Fibroblast of the conjunctiva (primary cell): ENCODE measurements at places on chromosomes 2 and 18.

DNA sequence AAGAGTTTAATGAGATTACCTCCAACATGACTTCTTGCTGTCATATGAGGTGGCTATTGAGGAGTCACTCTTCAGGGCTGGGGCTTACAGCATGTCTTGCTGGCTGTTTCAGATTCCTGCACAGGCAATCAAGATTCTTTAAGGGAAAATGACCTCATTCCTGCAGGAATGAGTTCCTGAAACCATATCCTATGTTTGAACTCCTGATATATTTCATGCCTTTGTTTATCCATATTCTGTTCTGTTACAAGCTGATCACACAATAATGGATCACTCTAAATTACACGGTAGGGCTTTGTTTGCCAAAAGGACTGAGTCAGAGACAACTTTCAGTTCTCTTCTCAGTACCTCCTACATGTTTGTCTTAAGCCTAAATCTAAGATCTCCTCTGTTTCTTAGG, 879.8 kb upstream of the PIK3C3 start:
- DNase-seq = no peak

DNA sequence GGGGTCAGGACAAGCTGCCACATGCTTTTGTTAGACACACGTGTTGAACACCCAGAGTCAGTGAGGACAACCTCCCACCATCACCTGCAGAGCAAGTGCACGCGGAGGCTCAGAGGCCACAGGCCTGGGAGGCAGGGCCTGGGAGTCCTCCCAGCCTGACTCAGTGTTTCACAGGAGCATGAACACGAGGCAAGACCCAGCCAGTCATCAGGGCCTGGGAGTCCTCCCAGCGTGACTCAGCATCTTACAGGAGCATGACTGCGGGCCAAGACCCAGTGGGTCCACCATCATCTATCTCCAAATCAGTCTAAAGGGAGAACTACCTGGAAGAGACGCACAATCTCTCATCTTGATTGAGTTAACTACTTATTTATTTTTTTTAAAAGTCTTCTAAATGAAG, 112.6 kb upstream of the PXDN start:
- DNase-seq = no peak

DNA sequence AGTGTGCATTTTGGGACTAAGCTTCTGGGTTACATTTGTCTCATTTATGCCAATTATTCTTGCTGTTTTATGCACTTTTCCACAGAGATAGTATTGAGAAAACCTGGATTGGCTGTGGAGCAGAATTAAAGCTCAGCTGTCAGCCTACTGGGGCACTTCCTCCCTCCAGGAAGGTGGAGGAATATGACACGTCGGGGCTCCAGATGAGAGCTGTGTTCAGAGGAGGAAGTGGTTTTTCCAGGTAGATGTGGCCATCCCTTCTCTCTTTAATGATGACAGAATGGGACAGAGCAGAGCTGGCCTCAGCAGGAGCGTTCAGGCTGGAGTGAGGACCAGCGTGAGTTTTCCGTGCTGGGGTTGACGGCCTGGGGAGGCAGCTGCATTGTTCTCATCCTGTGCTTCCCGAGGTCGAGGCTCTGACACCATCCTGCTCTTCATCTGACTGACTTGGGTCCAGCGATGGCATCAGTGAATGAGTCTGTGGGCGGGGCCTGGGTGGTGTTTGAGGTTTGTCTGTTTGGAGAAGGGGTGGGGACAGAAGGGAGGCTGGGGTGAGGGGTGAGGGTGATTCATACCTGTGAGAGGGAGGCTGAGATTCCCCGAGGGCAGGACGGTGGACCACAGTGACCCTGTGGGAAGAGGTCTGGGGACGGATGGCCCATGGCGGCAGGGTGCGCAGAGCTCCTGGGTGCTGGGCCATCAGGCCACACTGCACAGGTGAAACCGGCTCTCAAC, 207.0 kb downstream of the LDLRAD4 start:
- no peak for DNase-seq

- peak; percentile 22 for DNase-seq
Observed at GRCh38 chr2:109213646-109214433, 84.8 kb downstream of the SH3RF3 start.

- no peak for DNase-seq
Observed at GRCh38 chr18:56468396-56468795, 170.0 kb downstream of the TXNL1 start.

GRCh38 chr2:130964931-130965330, 128.2 kb downstream of the ARHGEF4 start:
- DNase-seq = no peak

DNA sequence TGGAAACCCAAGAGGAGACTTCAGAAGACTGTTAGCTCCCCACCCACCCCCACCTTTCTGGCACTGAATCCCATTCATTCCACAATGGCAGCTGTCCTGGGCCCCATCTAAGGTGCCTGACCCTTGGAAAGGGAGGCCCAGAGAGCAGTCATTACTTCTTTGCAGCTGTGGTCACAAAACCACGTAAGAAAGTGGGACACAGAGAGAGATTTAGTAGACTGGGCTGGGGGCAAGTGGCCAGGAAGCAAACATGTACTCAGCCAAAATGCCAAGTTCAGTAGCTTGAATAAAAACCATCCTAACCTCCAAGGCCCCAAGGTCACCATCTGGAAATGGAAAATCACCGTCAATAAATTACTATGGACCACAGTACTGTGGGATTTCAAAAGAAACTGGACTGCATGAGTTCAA, 381.4 kb downstream of the TNS1 start:
- no peak for DNase-seq

DNA sequence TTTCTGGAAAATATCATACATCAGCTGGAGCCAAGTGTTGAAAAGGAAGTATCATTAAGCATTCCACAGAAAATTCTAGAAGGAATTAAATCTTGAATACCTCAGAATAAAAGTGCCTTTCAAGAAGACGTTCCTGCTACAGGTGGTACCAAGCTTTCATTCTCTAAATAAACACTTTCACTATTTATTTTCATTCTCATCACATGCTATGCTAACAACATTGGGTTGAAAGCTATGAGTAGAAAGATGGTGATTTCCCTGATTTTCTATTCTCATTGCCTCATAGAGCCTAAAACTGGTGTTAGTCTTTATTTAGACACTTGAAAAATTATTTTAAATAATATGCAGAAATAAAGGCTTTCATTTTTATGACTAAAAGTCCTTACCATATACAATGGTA, 324.7 kb downstream of the LRP1B start:
- no peak for DNase-seq

DNA sequence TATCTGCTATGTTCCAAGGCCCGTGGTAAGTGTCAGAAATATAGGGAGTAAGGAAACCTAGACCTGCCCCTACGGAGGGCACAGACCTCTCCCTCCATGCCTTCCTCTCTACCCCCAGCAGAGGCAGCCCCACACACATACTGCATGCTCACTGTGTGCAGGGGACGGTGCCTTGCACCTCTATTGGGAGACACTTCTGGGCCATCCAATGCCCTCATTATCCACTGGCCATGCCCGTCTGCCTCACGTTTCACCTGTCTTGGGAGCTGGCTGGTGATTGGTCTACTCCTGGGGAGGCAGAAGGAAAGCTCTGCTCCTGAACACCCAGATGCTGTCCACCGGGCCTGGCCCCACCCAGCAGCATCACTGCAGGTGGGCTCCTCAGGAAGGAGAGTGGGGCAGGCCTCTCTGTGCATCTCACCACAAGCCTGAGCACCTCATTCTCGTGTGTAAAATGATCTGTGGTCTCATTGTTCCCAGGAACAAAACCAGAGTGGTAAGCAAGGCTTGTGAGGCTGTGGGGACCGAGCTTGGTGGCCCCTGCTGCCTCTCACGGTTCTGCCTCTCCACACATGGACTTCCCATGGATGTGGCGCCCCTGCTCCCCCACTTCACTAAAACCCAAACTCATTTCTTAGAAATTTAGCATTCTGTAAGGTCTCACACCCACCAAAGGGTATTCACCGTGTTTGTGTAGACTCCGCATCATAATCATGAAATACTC, 312.5 kb upstream of the HS6ST1 start:
- no peak for DNase-seq

GRCh38 chr18:35693829-35694228, 112.3 kb downstream of the GALNT1 start:
- DNase-seq = no peak

DNA sequence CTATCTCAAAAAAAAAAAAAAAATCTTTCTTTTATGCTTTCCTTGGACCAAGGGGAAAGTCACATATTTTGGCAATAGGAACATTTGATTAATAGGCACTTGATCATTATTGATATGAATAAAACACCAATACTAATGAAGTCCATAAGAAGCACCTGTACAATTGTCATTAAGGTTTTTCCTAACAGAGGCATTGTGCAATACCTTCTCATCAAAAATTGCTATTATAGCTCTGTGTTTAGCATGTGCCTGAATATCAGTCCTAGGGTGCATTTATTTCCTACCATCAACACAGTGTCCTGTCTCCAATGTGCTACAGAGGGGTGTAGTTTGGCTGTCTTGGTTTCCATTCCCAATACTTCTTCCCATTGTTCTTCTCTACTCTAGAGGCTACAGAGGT, 483.8 kb upstream of the SPRED2 start:
- no peak for DNase-seq

GRCh38 chr2:75476761-75477160, 84.0 kb downstream of the EVA1A start:
- DNase-seq = no peak

- no peak for DNase-seq
Observed at GRCh38 chr18:48663931-48664847, 125.4 kb downstream of the CTIF start.

- DNase-seq = no peak
Observed at GRCh38 chr18:7395566-7395965, 164.7 kb downstream of the LRRC30 start.

DNA sequence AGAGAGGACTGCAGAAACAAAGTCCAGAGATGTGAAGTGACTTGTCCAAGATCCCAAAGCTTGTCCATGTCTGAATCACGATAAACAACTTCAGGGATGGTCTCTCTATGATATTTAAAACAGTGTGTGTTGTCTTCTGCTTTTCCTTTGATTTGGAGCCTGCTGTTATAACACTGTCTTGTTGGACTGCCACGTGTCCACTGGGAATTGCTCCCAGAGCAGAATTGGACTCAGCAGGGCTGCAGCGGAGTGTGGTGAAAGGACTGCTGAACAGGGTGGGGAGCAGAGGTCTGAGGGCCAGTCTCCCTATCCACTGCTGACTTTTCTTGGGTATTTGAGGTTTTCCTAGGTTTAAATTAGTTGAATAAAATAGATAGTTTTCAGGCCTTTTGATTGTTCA, 68.3 kb downstream of the IL1R2 start:
- DNase-seq = no peak
